LHCN-M2 (cell line): ENCODE measurements at places on chromosomes 13 and 19. TPM values are rescaled to one million over a fixed set of nuclear protein-coding genes. Genes with fewer than 3 reads are reported as not detected.

Gene NEK5
- not detected in 2 replicates for total RNA-seq

Gene TRIP10
- 45.6 and 49.1 TPM in 2 replicates for total RNA-seq

Gene FGF9
- not detected in 2 replicates for total RNA-seq

DNA sequence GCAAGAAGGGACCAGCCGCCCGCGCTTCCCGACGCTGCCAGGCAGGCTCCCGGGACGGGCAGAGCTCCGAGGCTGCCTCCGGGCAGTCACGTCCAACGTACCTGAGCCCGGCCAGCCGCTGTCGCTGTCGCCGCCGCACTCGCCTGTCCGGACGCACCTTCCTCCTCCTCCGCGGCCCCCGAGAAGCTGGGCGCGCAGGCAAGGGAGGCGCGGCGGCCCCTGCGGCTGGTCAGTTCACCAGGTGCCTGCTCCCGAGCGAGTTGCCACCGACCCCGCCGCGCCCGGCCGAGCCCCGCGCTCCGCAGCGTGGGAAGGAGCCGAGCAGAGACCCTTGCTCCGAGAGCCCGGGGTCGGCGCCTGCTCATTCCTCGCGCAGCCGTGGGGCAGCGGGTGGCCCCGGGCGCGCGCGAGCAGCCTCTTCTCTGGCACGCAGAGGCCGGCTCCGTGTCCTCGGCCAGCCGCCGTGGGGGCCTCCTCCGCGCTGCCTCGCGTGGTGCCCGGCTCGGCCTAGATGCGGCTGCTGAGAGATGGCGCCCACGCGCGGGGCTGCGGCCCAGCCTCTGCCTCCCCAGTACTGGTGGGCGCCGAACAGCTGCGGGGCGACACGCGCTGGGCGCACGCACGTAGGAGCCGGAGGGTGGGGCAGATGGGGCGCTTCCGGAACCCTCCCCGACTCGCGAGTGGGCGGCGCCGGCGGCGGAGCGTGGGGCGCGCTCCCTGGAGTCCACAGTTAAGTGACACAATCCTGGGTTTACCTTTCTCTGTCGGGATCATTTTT lies 419.4 kb downstream of the UQCRFS1 start:
- DNase-seq = no peak

DNA sequence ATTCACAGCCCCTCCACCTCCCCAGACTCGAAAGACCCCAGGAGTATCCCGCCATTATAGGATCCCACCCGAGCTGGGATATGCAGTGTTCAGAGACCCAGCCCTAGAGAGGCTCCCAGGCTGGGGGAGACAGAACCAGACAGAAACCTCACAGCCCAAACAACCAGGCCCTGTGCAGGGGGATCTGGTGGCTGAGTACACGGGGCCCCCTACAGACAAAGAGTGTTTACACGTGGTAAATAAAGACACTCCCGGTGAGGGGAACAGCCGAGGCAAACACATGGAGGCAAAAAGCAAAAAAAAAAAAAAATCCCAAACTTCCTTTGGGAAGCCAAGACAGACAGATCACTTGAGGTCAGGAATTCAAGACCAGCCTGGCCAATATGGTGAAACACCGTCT lies 25.1 kb downstream of the TINCR start:
- DNase-seq = no peak

DNA sequence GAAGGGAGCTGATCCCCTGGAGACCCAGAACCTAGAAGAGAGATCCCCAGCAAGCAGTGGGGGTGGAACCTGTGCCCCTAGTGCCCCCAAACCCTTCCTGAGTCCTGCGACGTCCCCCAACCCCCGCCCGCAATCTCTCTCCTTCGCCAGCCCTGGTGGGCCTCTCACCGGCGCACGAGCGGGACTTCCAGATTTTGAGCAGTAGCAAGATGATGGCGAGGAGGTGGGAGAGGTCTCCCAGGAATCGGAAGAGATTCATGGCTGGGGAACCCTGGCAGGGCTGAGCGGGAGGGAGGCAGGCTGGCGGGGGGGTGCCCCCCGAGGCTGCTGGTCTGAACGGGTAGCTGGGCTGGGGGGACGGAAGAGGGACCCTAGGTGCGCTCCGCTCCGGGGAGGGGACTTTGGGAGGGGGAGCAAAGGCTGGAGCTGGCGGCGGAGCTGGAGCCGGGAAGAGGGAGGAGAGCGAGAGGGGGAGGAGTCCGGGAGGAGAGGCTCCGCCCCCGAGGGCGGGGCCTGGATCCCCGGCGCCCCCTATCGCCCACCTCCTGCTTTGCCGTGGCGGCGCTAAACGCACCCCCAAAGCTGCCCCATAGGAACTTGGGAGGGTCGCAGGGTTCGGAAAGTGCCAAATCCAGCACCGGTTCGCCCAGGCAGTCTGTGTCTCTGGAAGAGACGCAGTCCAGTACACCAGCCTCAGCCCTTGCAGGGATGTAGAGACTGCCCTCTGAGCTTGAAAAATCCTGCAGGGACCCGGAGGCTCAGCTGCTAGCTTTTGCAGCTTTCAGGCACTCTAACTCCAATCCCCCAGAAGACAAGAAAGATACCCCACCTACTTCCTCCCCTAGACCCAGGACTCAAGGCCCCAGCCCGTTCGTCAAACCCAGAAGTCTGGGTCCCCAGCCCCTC lies at the start of gene KDELR1:
Gene KDELR1, minus strand, starts transcription at position 452 of the 906 bp plus-strand sequence. Its CDS starts 193 bp downstream, at position 259.
- peak; percentile 50 for DNase-seq

DNA sequence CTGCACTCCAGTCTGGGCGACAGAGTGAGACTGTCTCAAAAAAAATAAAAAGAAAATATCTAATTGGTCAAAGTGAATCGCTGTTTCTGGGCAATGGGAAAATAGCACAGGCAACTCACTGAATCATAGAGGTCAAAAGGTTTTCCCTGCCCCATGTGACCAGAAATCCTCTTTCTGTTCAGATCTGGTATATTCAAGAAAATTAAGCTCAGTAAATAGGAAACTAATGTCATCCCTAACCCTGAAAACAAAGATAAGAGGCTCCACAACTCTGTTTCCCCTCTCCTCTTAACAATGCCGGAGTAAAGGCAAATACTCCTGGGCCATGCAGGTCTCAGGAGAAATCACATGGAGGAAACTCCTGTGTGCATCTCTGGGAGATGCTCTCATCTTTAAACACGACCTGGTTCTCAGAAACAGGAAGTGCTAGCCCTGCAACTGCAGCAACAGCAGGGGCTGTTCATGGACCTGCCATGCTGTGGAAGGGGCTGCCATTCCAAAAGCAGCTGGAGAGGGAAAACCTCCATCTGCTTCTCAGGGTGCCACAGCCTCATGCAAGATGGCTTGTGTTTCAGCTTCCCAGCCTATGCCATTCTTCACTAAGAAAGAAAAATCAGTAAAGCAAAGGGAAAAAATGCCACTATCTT lies 47.5 kb upstream of the SLC7A9 start:
- no peak for DNase-seq

DNA sequence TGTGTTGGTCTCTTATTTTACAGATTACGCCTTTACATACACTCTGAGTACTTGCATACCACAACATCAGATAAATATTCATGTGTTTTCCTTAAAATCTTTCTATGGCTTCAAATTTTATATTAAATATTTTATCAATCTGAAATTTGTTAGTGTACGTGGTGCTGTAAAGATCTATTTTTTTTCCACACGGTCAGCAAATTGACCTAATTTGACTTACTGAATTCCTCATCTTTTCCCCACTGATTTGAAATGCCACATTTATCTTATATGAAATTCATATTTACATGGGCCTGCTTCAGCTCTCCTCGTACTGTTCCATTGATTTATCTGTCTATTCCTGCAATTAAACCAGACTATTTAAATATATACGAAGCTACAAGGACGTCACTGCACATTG lies 433.8 kb upstream of the ZNF507 start:
- no peak for DNase-seq
